ENCODE measurements at places on chromosomes 12 and 14.

DNA sequence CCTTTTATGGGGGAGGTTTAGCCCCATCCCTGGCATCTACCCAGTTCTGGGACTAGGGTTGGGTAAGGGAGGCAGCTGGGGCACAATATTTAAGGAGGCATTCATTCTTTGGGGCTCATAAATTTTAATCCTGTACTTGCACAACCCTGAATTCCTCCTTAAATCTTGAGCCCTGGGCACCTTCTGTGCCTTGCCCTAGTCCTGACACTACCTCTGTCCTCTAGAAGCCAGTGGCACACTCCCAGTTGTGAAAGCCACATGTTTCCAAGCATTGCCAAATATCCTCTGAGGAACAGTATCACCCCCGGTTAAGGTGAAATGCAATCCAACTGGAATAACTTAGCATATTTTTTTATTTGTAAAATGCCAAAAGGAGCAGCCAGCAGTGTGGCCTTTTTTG lies 36.6 kb downstream of the SLC16A7 start:
- DNase-seq = no peak

- DNase-seq = no peak
Observed at GRCh38 chr12:6535960-6536847, 1.9 kb downstream of the GAPDH start.

GRCh38 chr14:36035675-36036074 lies 140.8 kb downstream of the PTCSC3 start:
- no peak for DNase-seq

- DNase-seq = no peak
Observed at GRCh38 chr14:74682169-74682952, 30.5 kb downstream of the AREL1 start.

DNA sequence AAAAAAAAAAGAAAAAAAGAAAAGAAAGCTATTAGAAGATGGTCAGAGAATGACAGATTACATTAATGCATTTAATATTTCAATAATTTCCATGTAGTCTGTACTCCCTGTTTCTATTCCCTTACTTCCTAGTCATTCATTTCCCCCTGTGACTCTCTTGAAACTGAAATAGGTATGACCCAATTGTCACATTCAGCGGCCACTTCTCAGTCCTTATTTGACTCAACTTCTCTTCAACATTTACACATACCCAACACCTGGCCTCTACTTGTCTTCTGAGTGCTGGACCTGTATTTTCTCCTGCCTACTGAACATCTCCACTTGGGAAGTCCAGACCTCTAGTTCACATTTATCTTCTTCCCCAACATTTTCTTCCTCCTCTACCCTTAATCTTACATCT lies 7.2 kb downstream of the EEA1 start:
- no peak for DNase-seq

- no peak for DNase-seq
Observed at GRCh38 chr12:68521321-68521839, 89.3 kb upstream of the RAP1B start.

GRCh38 chr14:105525861-105526775 lies at the start of gene TMEM121:
Gene TMEM121 (plus strand): TSS chr14:105526583. CDS start chr14:105528835, 2,252 bp downstream.
- DNase-seq = peak; percentile 55

- no peak for DNase-seq
Observed at GRCh38 chr12:92529944-92530343, 172.8 kb upstream of the PLEKHG7 start.

- no peak for DNase-seq
Observed at GRCh38 chr14:20434701-20435581, 1.0 kb downstream of the KLHL33 start.

- peak; percentile 85 for DNase-seq
Observed at GRCh38 chr12:6070472-6071257, 53.8 kb downstream of the VWF start.

- no peak for DNase-seq
Observed at GRCh38 chr14:88473791-88474190, 81.0 kb downstream of the PTPN21 start.

DNA sequence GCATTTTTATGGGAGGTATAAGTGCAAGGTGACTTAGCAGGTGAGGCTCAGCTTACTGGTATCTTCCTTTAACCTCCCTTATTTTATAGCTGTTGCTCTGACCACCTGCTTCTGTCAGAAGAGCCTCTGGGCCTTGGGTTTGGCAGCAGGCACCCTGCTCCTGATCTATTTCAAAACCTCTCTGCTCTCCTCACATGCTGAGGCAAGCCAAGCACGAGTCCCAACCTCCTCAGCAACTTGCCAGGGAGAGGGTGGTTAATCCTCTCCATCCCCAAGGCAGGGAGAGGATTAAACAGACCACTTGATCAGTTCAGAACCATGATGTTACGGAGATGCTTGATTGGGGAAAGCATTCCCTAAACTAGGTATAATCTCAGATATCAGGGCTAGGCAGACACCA lies 5.4 kb downstream of the PLEKHH1 start:
- DNase-seq = no peak

DNA sequence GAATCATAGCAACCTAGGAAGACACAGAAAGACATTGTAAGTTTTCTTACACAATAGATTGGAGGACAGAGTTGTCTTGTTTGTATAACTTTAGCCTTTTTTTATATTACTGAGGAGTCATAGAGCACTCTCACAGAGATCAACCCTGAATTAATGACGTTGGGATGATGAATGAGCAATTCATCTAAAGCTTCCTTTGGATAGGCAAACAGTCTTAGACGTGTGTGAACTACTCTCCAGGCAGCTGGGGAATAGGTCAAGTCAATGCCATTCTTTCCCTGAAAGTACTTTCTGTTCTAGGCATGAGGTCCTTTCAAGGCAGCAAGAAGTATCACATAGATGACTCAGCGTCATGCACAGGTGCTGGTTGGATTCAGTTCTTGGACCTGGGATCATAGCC lies 369.1 kb upstream of the NOVA1 start:
- no peak for DNase-seq

DNA sequence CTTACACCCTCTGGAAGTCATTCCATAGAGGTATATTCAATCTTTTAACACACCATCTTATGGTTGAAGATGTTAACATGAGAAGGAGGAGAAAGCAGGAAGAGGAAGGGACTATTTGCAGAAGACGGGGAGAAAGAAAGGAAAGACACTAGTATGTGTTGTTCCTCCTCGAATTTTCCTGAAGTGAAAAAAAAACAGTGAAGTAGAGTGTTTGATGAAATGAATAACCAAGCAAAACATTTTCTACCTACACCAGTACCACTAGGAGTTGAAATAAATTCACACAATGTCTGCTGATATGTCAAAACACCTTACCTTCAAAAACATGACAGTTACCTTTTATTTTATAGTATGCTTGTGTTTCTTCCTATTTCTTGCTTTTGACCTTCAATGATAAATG lies 1.4 kb upstream of the CNOT2 start:
- no peak for DNase-seq

- DNase-seq = no peak
Observed at GRCh38 chr12:47590771-47591360, 115.0 kb downstream of the RPAP3 start.

- DNase-seq = peak; percentile 20
Observed at GRCh38 chr12:15584366-15585041, 204.7 kb downstream of the EPS8 start.

DNA sequence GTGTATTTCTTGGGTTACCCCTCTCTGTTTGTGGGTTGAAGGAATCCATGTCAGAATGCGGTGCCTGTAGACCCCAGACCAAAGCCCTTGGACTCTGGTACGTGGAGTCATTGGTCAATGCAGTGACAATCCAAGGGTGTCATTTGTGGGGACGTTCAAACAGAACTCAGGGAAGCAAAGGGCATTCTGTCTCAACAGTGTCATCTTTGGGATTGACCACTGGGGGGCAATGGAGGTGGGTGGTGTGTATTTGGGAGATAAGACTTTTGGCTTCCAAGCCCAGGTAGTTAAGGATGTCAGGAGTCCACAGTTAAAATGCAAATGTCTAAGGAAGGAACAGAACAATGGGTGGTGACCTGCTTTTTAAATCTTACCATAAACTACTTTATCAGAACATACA lies 54.6 kb upstream of the CCDC175 start:
- peak; percentile 40 for DNase-seq

DNA sequence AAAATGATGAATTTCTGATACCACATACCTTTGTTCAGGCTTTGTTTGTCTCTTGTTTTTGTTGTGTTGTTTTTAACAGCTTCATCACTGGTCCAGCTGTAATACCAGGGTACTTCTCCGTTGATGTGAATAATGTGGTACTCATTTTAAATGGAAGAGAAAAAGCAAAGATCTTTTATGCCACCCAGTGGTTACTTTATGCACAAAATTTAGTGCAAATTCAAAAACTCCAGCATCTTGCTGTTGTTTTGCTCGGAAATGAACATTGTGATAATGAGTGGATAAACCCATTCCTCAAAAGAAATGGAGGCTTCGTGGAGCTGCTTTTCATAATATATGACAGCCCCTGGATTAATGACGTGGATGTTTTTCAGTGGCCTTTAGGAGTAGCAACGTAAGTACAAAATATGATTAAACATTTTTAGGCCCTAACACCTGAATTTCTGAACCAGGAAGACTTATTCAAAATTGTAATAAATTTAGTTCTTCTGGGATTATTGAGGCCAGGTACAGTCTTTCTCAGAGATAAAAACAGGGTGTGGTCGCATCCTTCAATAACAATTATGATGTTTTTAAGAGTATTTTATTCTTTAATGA lies 22.4 kb downstream of the RXYLT1 start:
- peak; percentile 61 for DNase-seq

GRCh38 chr12:43312991-43313505 lies 239.0 kb downstream of the ADAMTS20 start:
- DNase-seq = no peak

DNA sequence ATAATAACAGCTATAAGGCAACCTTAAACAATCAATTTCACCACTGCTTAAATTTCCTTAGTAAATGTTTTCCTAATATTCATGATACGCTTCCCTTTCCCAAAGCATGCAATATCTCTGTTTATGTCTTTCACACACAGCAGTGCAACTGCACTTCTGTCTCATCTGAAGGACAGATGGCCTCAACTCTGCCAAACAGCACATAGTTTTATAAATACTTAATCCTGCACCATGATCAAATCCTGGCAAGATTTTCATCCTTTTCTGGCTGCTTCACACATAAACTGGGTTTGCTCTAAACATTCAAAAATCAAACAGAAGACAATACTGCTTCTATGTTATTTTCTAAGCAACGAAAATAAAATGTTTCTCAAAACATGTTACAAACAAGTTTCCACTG lies 266.3 kb downstream of the ITPR2 start:
- no peak for DNase-seq

- DNase-seq = no peak
Observed at GRCh38 chr12:21773806-21774205, 700 bp downstream of the KCNJ8 start.

GRCh38 chr14:102215071-102215470 lies 75.4 kb downstream of the WDR20 start:
- DNase-seq = no peak

GRCh38 chr12:3580094-3580749 lies 89.2 kb downstream of the PRMT8 start:
- DNase-seq = no peak

GRCh38 chr14:104550861-104551728 lies 28.5 kb upstream of the C14orf180 start:
- DNase-seq = no peak

DNA sequence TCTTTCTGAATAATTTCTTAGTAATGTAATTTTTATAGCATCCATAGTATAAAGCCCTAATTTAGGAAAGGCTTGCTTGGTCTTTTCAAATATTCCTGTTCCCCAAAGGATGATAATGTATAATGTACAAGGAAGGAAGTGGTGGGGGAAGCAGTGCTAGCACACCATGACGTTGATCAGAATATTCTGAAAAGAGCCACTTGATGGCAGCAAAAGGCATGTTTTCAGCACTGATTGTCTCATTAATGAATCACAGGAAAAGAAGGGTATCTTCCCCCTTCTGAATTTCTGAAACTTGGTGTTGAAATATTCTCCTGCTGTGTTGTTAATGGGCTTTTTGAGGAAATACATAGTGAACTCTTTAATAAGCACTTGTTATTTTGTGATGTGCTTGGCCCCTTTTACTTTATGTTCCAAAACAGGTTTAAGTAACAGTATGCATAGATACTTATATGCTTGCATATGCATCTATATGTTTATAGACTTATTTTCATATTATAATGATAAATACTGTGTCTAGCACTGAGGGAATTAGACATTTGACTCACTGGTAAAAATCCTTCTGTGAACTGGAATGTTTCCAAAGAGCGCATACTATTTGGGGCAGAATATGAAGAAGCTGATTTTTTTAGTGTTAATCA lies 122.0 kb downstream of the TMEM117 start:
- DNase-seq = no peak

DNA sequence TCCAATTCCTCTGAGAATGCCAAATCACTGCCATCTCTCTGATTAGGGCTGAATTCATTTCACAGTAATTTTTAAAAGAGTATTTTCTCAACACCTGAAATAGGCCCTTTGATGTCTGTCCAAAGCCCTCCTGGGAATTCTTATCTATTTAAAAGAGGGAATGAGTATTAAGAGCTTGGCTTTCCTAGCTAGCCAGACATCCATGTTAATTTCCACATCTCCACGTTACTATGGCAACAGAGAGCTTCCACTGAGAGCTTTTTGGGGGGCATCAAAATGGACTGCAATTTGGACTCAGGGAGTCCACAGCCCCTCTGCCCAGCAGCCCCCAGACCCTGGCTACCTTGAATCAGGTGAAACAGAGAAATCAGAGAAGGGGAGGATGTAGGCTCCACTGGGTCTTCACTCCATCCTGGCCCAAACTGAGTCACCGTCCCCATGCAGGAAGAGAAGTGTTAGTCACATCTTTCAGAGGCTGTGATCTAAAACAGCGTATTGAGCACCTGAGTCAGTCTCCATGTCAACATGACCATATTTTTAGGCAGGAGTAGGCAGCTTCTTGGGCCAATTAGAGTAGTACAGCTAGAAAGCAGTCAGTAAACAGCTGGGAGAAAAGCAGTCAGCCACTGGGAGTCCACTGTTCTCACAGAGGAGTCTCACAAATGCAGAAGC lies 7.0 kb upstream of the FICD start:
- no peak for DNase-seq

DNA sequence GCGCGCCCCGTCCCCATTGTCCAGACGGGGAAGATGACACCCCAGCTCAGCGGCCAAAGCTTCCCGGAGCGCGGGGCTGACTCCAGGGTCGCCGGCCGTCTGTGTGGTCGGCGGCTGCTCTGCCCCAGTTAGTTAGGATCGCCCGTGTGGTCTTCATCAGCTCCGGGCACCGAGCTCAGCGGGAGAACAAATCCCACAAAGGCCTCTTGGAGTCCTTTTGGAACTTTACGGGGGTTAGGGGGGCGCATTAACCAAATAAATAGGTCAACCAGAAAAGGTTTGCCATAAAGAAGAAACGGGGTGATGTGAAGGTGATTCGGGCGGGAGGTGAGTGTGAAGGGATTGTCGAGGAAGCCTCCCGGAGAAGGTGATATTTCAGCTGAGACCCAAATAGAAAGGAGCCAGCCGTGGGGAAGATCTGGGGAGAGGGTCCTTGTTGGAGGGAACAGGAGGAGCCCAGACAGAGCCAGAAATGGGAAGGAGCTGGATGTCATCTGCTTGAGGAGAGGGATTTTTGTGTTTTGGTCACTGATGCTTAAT lies 697 bp downstream of the ATP6V0A2 start:
- DNase-seq = no peak

Measured in NCI-H345 (cell line).